ENCODE measurements at places on chromosomes 1 and 21.
A peak's percentile ranks its signal among the peaks of the same experiment; 100 is the strongest.

DNA sequence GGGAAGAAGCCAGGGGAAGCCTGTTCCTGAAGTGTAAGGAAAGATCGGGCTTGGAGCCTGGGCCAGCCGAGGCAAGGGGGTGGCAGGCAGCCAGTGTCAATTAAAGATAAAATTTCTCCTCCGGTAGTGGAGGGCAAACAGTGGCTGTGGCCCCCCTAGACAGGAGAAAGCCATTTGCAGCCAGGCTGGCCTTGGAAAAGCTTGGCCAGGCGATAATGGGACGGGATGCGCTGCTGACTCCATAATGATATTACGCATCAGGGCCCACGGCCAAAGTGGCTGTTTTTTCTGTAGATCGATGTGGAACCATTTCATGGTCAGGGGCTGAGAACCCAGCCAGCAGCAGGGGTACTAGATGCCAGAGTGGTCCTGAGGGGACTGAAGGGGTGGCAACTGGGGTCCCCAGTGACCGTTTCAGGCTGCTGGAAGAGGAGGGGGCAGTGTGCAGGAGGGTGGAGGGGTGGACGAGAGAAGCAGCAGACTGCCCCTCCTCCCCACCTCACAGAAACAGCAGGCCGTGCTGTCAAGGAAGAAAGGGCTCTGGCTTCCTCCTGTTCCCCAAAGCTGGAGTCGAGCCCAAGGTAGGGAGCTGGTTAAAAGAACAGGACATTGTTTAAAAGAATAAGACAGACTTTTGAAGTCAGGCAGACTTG, 25.2 kb downstream of the KCNC4 start:
- no peak for DNase-seq

GRCh38 chr1:184757406-184757805, 2.7 kb upstream of the EDEM3 start:
- DNase-seq, result no peak

- DNase-seq, result no peak
These were observed 23.4 kb upstream of the TENT5C start for GRCh38 chr1:117582451-117582850.

GRCh38 chr1:183632964-183633363, 2.6 kb downstream of the ARPC5 start:
- no peak for DNase-seq

GRCh38 chr1:214136324-214136919, 144.5 kb upstream of the SMYD2 start:
- no peak for DNase-seq

- DNase-seq, result no peak
These were observed 29.0 kb downstream of the SPEN start for GRCh38 chr1:15876357-15877055.

DNA sequence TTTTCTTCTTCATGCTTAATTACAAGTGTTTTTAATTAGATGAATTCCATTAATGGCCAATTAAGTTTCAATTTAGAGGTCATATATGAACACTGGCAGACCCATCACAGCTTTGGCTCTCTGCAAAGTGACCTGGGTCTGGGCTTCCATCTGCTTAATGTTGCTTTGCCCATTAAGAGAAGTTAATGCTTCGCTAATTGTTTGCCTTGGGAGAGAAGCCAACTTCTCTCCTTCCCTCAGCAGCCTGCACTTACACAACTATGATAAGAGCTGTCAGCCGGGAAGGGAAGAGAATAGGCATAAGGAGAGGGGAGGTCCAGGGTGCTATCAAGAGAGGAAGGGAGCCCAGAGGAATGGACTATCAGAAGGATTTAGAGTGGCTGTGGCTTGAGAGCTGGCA, 29.0 kb upstream of the CCDC190 start:
- DNase-seq, result no peak

- DNase-seq, result no peak
These were observed 112.7 kb upstream of the COA6 start for GRCh38 chr1:234260578-234260977.

- DNase-seq, result peak; percentile 43
These were observed 888 bp downstream of the HES5 start for GRCh38 chr1:2528966-2529783.

DNA sequence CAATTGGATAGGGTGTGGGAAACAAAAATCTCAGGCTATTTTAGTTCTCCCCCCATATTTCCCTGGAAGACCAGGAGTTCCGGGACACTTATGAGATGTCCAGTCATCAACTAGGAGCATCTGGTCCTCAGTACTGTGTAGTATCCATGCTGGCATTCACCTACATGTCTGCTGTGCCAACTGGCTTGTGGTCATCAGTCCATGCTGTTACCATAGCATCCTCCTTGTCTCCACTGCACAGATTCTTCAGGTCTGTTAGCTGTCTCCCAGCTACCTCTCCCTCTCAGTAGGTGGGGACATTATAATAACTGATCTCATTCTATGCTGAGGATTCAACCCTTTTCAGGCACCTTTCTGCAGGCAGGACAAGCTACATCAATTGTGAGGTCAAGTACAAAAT, 302.9 kb downstream of the BARHL2 start:
- no peak for DNase-seq

- DNase-seq, result no peak
These were observed 10.2 kb downstream of the AADACL4 start for GRCh38 chr1:12654004-12654567.

DNA sequence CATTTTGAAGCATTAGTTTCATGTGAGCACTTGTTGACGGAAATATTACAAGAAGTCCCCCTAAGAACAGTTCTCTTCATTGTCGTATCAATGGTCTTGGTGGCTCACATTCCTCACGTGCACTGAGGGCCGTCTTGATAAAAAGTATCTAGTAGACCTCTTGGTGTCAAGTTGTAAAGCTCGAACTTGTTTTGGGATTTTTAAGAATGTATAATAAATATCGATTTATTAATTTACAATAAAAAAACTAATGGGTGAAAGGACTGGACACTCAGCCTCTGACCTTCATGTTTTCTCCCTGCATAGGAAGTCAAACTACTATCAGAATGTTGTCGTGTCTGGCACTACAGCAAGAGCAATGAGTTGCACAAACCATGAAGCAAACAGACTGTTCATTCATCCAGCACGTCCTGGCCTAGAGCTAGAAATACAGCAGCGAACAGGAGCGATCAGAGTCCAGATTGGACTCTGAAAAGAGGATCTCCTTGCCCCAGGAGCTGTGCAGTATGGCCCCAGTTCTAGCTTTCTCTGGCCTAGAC, 319.2 kb downstream of the SMYD3 start:
- DNase-seq, result no peak

DNA sequence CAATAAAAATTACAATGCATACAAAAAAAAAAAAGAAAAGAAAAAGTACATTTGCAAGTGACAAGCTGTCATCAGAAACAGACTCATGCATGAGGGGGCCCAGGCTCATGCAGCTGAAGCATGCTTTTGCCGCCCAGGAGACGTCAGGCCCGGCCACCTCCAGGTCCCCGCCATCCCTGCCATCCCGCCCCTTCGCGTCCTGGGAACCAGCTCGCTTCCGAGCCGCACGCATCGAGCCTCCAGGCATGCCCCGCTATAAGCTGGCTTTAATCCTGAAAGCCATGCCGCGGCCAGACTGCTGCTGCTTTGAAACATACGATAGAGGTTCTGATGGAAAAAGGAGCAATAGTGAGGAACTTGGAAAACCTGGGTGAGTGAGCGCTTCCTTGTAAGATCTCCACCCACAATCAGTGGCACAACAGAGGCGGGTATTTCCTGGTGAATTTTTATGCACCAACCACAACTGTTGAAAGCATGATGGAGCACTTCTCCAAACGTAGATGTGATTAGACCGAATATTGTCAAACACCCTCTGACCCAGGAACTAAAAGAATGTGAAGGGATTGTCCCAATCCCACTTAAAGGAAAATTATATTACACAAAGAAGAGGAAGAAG, 113.7 kb downstream of the FAF1 start:
- no peak for DNase-seq

DNA sequence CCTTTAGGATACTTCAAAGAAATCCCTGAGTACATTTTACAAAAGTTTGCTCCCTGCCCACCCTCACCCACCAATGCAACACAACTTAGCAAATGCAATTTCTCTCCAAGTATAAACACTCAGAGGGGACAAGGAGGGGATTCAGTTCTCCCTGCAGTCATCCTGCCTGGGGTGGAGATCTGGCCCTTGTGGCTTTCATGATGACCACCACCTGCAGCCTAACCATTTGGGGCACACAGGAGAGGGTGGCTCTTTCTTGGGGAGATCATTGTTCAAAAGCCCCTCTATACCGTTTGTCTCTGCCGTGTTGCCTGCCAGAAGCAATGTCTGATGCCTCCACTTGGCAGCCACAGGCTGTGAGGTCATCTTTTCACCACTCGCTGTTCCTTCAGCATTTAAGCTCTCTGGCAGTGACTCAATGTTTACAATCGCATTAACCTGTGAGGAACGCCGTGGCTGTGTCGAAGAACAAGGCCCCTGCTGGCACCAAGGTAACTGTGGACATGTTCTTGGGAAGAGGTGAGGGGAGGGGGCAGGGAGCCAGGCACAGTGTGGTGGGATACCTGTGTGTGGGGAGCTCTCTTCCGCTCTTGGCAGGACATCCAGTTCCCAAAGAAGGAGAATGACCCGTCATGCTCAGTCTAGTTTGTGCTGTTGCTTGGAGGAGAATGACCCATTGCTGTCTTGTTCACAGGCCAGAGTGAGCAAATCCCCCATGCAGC, 103.9 kb upstream of the DUSP10 start:
- DNase-seq, result no peak

DNA sequence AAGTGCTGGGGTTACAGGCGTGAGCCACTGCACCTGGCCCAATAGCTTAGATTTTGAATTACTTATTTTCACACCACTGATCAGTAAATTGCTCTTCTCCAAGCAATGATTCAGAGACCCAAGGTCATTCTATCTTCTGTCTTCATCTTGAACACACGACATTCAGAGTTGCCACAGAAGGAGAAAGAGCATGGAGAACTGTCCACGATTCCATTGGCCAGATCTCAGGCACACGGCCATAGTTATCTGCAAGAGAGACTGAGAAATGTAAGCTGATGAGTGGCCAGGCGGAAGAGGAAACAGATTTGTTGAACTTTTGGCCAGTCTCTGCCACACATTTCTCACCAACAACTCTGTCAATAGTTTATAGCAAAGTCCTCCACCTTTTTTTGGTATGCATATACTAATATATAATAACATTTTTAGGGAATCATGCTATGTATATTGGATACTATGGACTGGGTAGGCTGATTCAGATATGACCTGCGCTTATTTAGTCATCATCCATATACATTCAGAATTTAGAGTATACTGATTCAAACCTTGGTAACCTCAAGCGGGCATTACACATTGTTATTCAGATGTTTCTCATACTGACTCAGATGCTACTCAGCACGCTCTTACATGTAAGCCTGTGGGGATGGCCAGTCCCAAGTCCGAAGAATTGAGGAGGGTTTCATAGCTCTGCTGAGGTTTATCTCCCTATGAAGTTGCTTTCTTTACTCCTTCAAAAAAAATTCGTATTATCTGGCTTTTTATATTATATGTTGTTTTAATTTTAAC, 25.5 kb upstream of the CAP1 start:
- DNase-seq, result no peak

- no peak for DNase-seq
These were observed 543 bp upstream of the MARK1 start for GRCh38 chr1:220527279-220527907.

DNA sequence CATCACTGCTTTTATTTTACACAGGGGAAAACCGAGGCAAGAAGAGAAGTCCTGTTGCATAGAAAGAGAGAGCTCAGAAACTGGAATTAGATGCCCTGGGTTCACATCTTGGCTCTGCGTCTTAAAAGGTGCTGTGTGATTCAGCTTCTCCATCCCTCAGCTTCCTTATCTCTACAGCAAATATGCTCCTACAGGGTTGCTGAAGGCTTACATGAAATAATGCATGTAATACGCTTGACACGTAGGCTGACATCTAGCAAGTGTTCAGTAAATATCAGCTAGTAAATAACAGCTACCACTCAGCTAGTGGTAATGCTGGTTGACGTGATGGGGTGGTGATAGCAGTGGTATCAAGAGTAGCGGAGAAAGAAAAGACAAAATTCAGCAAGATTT, 77.1 kb upstream of the CD55 start:
- DNase-seq, result no peak

DNA sequence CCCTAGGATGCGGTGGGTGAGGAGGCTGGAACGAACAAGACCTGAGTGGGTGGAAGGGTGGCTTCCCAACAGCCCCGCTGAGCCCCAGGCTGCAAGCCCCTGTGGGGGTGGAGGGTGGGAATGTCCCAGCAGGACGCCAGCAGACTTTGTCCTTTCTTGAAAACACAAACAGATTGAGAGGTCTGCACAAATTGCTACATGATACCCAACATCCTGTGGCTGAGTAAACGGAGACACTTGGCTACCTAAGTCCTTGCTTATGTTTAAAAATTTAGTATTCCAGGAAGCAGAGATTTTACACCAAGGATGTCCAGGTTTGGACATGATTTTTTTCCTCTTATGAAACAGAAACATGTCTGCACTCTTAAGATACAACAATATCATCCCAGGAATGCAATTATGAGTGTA, 11.8 kb upstream of the F3 start:
- DNase-seq, result no peak

DNA sequence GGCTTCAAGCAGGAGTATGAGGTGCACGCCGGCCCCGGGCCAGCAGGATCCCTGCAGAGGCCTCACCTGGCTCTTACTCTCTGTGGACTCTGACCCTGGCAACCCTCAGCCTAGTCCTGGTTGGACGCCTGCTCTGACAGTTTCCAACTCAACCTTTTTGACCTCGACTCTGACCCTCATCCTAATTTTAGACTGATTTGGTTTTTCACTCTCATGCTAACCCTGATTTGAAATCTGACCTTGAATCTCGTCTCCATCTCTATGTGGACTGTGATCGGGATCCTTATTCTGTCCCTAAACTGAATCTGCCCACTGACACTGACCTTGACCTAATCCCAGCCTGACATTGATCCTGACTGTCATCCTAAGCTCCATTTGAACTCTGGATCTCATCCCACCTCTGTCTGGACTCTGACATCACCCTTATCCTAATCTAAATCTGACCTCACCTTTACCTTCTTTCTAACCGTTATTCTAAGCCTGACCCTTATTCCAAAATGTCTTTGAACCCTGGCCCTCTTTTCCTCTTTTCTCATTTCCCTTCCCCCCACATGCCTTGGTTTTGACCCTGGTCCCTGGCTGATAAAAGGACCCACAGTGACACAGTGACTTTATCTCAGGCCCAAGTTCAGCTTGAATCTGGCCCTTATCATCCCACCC, 67.8 kb downstream of the PTPRU start:
- no peak for DNase-seq

- no peak for DNase-seq
These were observed 11.5 kb upstream of the IFI16 start for GRCh38 chr1:158998037-158998780.

GRCh38 chr1:28190996-28191645, 14.6 kb upstream of the PTAFR start:
- no peak for DNase-seq

All from stimulated activated CD4-positive, alpha-beta T cell treated with anti-CD3 and anti-CD28 coated beads, Interleukin-15, amount 100 ng/mL, for 1 hour (primary cell).